ENCODE measurements at places on chromosomes 5 and 9. TPM values are rescaled to one million over a fixed set of nuclear protein-coding genes. Genes with fewer than 3 reads are reported as not detected.

GRCh38 chr5:54908774-54909525 lies 76.4 kb downstream of the ESM1 start:
- no peaks in the 10 kb centered on the region for H3K4me1 ChIP-seq
- H3K27me3 ChIP-seq: peaks cover 54% of the 10 kb centered on the region
- H3K36me3 ChIP-seq: no peaks in the 10 kb centered on the region
- no peak for DNase-seq
- H3K27ac ChIP-seq: no peak overlapping the region
- H3K4me3 ChIP-seq: no peak overlapping the region

GRCh38 chr5:169197343-169197742 lies 103.6 kb downstream of the SLIT3 start:
- peaks cover 15% of the 10 kb centered on the region for H3K27me3 ChIP-seq
- no peak overlapping the region for H3K27ac ChIP-seq
- H3K4me3 ChIP-seq: no peak overlapping the region
- no peaks in the 10 kb centered on the region for H3K36me3 ChIP-seq

DNA sequence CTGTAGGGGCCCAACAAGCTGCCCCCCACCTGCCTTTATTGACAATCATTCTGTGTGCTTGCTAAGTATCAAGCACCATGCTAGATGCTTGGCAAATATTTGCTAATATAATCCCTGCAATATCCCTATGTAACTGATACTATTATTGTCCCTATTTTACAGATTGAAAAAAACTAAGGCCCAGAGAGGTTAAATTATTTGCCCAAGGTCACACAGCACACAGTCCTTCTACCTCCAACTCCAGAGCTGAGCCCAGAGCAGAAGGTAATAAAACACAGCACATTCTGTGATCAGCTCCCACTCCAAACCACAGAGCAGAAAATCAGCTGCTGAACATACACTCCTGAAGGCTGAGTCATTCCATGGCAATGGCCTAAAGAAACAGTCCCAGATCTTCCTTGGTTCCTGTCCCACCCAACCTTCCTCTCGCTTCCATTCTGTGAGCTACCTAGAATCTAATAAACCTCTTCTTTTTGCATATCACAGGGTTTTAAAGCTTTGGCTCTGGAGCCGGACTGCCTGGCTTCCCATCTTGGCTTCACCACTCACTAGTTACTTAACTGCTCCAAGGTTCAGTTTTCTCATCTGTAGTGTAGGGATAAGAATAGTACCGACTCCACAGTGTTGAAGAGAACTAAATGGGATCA lies 66.7 kb upstream of the ADRA1B start:
- H3K4me3 ChIP-seq: no peak overlapping the region
- no peak overlapping the region for H3K27ac ChIP-seq
- no peaks in the 10 kb centered on the region for H3K4me1 ChIP-seq
- no peaks in the 10 kb centered on the region for H3K27me3 ChIP-seq
- H3K36me3 ChIP-seq: no peaks in the 10 kb centered on the region

DNA sequence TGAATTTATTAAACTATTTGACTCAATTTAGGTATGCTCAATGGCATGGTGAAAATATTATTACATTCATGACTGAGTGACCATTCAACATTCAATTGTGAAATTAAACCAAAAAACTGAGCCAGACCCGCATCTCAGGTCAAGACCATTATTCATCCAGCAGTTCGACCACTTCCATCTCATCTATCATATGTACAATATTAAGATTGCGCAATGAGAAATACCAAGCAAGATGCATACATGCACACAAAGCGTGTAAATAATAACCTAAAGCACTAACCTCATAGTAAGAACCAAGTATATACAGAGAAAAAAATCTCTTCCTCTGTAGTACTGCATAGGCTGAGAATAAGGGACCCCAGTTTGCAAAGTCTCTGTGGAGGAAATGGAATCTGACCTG lies 310.2 kb downstream of the ADGRV1 start:
- no peaks in the 10 kb centered on the region for H3K36me3 ChIP-seq
- H3K27ac ChIP-seq: no peak overlapping the region
- no peaks in the 10 kb centered on the region for H3K4me1 ChIP-seq
- DNase-seq: no peak
- H3K27me3 ChIP-seq: no peaks in the 10 kb centered on the region

GRCh38 chr5:135834639-135835529 lies at the start of gene SLC25A48:
TSS of gene SLC25A48 (plus strand) at chr5:135834663. CDS start at chr5:135834848, 185 bp downstream.
- no peaks in the 10 kb centered on the region for H3K27me3 ChIP-seq
- H3K4me3 ChIP-seq: peak within 1 kb of the TSS; percentile 45
- peak; percentile 58 for DNase-seq
- H3K27ac ChIP-seq: no peak within 1 kb of the TSS
- H3K36me3 ChIP-seq: no peaks in the 10 kb centered on the region

GRCh38 chr5:153079396-153079795 lies 411.1 kb upstream of the GRIA1 start:
- no peaks in the 10 kb centered on the region for H3K36me3 ChIP-seq
- no peaks in the 10 kb centered on the region for H3K4me1 ChIP-seq
- no peak overlapping the region for H3K4me3 ChIP-seq
- no peaks in the 10 kb centered on the region for H3K27me3 ChIP-seq
- DNase-seq: no peak
- H3K27ac ChIP-seq: no peak overlapping the region

- no peaks in the 10 kb centered on the region for H3K36me3 ChIP-seq
- no peak for DNase-seq
- H3K27me3 ChIP-seq: peaks cover 19% of the 10 kb centered on the region
- H3K4me3 ChIP-seq: no peak overlapping the region
- no peaks in the 10 kb centered on the region for H3K4me1 ChIP-seq
- no peak overlapping the region for H3K27ac ChIP-seq
Observed at GRCh38 chr5:133730346-133730745, 118.0 kb upstream of the FSTL4 start.

SPAG8 gene
- 0.39 TPM for total RNA-seq

- H3K4me1 ChIP-seq: peaks cover 50% of the 10 kb centered on the region
- DNase-seq: peak; percentile 57
- H3K27ac ChIP-seq: no peak overlapping the region
- no peaks in the 10 kb centered on the region for H3K27me3 ChIP-seq
- H3K4me3 ChIP-seq: no peak overlapping the region
Observed at GRCh38 chr9:12817702-12818101, 42.9 kb downstream of the LURAP1L start.

HK3 gene
- total RNA-seq: 0.30 TPM

GRCh38 chr9:86636519-86636918 lies 282.3 kb upstream of the TUT7 start:
- H3K36me3 ChIP-seq: no peaks in the 10 kb centered on the region
- H3K27me3 ChIP-seq: peaks cover 24% of the 10 kb centered on the region
- no peak for DNase-seq
- no peaks in the 10 kb centered on the region for H3K4me1 ChIP-seq
- no peak overlapping the region for H3K27ac ChIP-seq
- no peak overlapping the region for H3K4me3 ChIP-seq

GRCh38 chr9:116985596-116985995 lies 298.5 kb downstream of the TRIM32 start:
- H3K27me3 ChIP-seq: no peaks in the 10 kb centered on the region
- DNase-seq: no peak
- H3K36me3 ChIP-seq: no peaks in the 10 kb centered on the region
- no peaks in the 10 kb centered on the region for H3K4me1 ChIP-seq
- H3K4me3 ChIP-seq: no peak overlapping the region

DNA sequence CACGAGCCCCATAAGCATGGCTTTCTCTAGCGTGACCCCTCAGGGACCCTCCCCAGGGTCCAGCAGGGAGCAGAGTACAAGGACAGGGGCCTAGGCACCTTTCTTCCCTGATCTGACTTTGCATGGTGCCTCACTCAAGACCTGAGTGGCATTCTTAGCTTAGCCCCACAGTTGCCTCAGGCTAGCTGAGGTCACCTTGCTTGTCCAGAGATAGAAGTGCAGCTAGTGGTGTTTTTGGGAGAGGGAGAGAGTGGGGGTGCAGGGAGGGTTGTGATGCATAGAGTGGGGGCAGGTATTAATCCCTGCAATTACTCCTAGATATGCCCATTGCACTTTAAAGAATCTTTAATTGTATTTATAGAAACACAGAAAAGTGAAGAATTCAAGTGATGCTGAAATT lies 8.4 kb upstream of the TRIO start:
- H3K27ac ChIP-seq: no peak overlapping the region
- no peaks in the 10 kb centered on the region for H3K36me3 ChIP-seq
- no peaks in the 10 kb centered on the region for H3K4me1 ChIP-seq
- H3K27me3 ChIP-seq: no peaks in the 10 kb centered on the region
- DNase-seq: no peak

DNA sequence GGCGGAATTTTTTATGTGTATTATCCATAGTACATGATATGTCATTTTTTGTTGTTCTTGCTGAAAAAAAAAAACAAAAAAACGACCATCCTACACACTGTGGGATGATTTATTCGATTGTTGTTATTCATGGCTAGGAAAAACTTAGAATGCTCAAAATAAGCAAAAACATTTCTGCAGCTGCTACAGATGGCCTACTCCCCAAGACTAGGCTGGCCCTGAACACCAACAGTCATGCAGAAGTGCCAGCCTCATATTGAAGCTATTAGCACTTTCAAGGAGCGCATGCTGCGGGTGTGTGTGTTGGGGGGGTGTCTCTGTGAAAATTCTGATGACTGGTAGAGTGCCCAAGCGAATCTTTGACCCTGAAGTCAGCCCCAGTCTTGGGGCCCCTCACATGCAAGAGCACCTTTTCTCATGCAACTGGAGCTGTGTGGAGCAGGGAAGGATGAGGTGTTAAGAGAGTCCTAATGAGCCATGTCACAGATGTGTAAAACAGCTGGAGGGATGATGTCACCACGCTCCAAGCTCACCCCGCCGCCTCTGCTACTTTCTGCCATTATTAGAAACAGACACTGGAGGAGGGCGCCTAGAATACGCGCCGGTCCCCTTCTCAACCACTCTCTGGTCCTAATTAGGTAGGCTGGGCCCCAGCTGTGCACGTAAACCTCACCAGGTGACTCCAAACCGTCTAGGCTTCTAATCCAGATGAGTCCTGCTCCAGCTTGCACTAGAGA lies 61.0 kb upstream of the SMIM23 start:
- no peaks in the 10 kb centered on the region for H3K36me3 ChIP-seq
- H3K27ac ChIP-seq: no peak overlapping the region
- no peak for DNase-seq
- H3K4me3 ChIP-seq: no peak overlapping the region
- H3K27me3 ChIP-seq: peaks cover 15% of the 10 kb centered on the region

- no peaks in the 10 kb centered on the region for H3K27me3 ChIP-seq
- no peak overlapping the region for H3K27ac ChIP-seq
- no peak overlapping the region for H3K4me3 ChIP-seq
- no peaks in the 10 kb centered on the region for H3K36me3 ChIP-seq
Observed at GRCh38 chr9:95736370-95736769, 139.1 kb upstream of the ERCC6L2 start.

- no peak for DNase-seq
- no peaks in the 10 kb centered on the region for H3K4me1 ChIP-seq
- H3K27me3 ChIP-seq: no peaks in the 10 kb centered on the region
- H3K4me3 ChIP-seq: no peak overlapping the region
- no peak overlapping the region for H3K27ac ChIP-seq
Observed at GRCh38 chr9:87776481-87777379, 50.8 kb downstream of the CTSL start.

GRCh38 chr5:104951829-104952228 lies 1389.2 kb upstream of the NUDT12 start:
- H3K4me1 ChIP-seq: no peaks in the 10 kb centered on the region
- no peak overlapping the region for H3K27ac ChIP-seq
- no peaks in the 10 kb centered on the region for H3K27me3 ChIP-seq
- no peaks in the 10 kb centered on the region for H3K36me3 ChIP-seq
- no peak for DNase-seq
- no peak overlapping the region for H3K4me3 ChIP-seq

GRCh38 chr5:59126016-59126707 lies 543.3 kb downstream of the RAB3C start:
- no peaks in the 10 kb centered on the region for H3K36me3 ChIP-seq
- DNase-seq: no peak
- H3K27me3 ChIP-seq: no peaks in the 10 kb centered on the region
- H3K27ac ChIP-seq: no peak overlapping the region

GRCh38 chr5:40080191-40080590 lies 599.5 kb upstream of the PTGER4 start:
- no peak for DNase-seq
- H3K4me3 ChIP-seq: no peak overlapping the region
- no peak overlapping the region for H3K27ac ChIP-seq
- no peaks in the 10 kb centered on the region for H3K36me3 ChIP-seq

- no peak overlapping the region for H3K27ac ChIP-seq
- no peak for DNase-seq
- no peaks in the 10 kb centered on the region for H3K4me1 ChIP-seq
- no peaks in the 10 kb centered on the region for H3K36me3 ChIP-seq
Observed at GRCh38 chr9:17580119-17580518, 1.3 kb downstream of the SH3GL2 start.

DNA sequence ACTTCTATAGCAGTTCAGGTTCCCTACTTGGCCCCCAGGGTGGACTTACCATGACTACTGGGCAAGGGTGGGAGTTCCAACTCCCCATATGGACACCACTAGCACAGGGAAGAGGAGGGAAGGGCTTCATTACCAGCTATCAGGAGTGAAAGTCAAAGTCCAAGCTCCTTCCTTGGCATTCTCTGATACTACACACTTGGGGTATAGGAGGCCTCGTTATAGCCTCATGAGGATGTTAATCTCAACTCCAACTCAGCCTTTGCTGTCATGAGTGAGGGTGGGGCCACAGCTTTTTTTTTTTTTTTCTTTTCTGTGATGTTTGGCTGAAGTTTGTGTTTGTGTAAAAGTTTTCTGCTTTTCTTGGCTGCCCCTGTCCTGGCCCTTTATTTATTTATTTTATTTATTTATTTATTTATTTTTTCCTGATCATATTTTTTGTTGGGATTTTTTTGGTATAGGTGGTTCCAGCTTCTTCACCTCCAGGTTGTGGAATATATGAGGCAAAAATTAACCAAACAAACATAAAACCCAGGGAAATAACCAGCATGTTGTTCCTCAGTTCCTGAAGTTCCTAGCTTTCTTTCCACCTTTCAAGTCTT lies 8.7 kb downstream of the GARIN3 start:
- H3K4me1 ChIP-seq: no peaks in the 10 kb centered on the region
- no peak for DNase-seq
- no peaks in the 10 kb centered on the region for H3K36me3 ChIP-seq
- no peak overlapping the region for H3K27ac ChIP-seq
- peaks cover 9% of the 10 kb centered on the region for H3K27me3 ChIP-seq

SHOC1 gene
- 1.1 TPM for total RNA-seq

- no peaks in the 10 kb centered on the region for H3K4me1 ChIP-seq
- no peak overlapping the region for H3K27ac ChIP-seq
- no peak overlapping the region for H3K4me3 ChIP-seq
- DNase-seq: no peak
- no peaks in the 10 kb centered on the region for H3K27me3 ChIP-seq
- H3K36me3 ChIP-seq: no peaks in the 10 kb centered on the region
Observed at GRCh38 chr5:170986598-170986997, 124.8 kb downstream of the RANBP17 start.

SLC36A2 gene
- not detected for total RNA-seq

Measured in HCT116 (cell line).